ENCODE measurements at places on chromosomes 7 and 10. TPM values are rescaled to one million over a fixed set of nuclear protein-coding genes. Genes with fewer than 3 reads are reported as not detected.

The CYP26C1 gene
- total RNA-seq: not detected

The PRR15 gene
- total RNA-seq: 26.3 TPM

- DNase-seq: no peak
These were observed 520.1 kb downstream of the KCNMA1 start for GRCh38 chr10:77117501-77117900.

DNA sequence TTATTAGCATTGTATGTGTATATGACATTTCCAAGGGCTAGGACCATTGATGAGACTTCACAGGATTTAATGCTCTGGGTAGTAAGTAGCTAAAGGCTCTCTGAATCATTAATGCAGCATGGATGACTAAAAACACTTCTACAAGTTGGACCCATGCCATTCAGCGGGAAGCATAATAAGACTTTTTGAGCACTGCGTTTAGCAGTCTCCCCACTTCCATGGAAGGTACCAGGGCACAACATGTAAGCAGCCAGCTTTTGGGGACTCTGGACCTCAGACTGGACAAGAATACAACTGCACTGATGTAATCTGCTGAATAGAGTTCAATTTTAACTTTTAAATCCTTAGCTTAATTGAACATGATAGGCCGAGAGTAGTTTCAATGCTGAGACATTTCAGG lies 191.7 kb upstream of the IMMP2L start:
- no peak for DNase-seq

- DNase-seq: no peak
These were observed 2.1 kb downstream of the WEE2 start for GRCh38 chr7:141710301-141710700.

DNA sequence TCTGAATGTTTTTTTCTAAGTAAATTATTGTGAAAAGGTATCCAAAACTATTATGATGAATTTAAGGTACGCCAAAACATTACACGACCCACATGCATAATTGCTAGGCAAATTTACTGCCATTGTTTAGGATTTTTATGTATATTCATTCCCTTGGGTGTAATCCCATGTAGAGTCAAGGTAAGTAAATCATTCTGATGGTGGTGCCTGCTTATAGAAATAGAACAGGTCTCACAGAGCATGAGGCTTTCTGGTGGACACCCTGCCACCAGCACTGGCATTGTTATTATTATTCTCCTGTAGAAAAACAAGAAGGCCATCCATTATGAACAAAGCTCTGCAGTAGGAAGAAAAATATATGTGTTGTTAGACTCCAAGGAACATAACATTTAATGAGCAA lies 111.7 kb upstream of the ZNF804B start:
- no peak for DNase-seq

All from right atrium auricular region (tissue), 2 donors.